ENCODE measurements at places on chromosomes 6 and 20. TPM values are rescaled to one million over a fixed set of nuclear protein-coding genes. Genes with fewer than 3 reads are reported as not detected.

The ATRN gene
- 33.9 TPM for total RNA-seq

The SUMO4 gene
- total RNA-seq: 6.3 TPM

The SPINT3 gene
- not detected for total RNA-seq

GRCh38 chr6:162964488-162965140, 236.8 kb downstream of the PACRG start:
- peak; percentile 96 for DNase-seq

- DNase-seq: peak; percentile 76
Observed at GRCh38 chr6:35691027-35691824, 2.5 kb upstream of the FKBP5 start.

The JPH2 gene
- total RNA-seq: 9.7 TPM

DNA sequence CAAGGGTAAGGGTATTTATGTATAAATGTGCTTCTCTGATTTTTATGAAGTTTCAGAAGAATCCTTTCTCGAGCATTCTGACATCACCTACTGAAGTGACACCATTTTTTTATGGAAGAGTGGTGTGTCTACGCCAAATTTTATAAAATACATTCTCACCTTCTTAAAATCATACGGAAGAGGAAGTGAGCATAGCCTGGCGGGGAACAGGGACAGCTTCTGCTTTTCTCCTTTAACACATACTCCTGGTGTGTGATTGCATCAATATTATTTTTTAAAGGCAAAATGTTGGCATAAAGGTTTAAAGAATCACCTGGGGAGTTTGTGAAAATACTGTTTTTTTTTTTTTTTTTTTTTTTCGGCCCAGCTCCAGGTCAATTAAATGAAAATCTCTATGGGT, 733.6 kb upstream of the MAN1A1 start:
- no peak for DNase-seq

- no peak for DNase-seq
Observed at GRCh38 chr20:38927902-38928578, 1.8 kb downstream of the FAM83D start.

DNA sequence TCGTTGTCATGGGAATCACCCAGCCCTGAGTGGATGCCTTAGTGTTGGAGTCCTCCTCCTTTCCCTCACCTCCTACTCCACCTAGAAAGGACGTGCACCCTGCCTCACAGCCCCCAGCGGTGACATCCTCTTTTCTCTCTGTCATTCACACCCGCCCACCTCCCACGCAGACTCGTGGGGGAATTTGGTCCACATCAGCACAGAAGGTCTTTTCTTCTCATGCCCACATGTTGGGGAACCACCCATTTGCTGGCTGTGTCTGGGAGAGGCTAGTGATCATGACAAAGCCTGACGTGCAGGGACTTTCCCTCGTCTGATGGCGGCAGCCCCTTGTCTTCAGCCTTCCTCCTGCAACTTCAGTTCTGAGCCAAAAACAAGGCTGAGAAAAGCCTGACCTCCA, 96.0 kb upstream of the CNKSR3 start:
- DNase-seq: no peak

DNA sequence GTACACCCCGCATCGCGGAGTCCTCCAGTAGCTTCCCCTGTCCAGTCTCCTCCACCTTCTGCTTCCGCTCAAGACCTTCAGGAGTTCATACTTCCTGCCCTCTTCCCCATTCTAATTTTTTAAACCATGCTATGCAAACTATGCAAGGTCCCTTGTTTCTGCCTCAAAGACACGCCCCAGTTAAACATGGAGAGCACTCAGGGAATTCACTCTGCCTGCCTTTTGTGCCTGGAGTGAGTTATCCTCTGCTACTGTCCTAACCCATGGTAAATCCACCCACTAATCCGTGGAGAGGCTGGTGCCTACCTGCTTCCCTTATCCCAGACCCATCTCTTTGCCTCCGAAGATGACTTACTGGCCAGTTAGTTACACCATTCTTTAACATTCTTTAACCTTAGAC, 473.7 kb upstream of the JARID2 start:
- DNase-seq: no peak

- peak; percentile 23 for DNase-seq
Observed at GRCh38 chr6:5078121-5078669, 6.9 kb upstream of the PPP1R3G start.

- no peak for DNase-seq
Observed at GRCh38 chr6:41651246-41651961, 13.1 kb downstream of the MDFI start.

DNA sequence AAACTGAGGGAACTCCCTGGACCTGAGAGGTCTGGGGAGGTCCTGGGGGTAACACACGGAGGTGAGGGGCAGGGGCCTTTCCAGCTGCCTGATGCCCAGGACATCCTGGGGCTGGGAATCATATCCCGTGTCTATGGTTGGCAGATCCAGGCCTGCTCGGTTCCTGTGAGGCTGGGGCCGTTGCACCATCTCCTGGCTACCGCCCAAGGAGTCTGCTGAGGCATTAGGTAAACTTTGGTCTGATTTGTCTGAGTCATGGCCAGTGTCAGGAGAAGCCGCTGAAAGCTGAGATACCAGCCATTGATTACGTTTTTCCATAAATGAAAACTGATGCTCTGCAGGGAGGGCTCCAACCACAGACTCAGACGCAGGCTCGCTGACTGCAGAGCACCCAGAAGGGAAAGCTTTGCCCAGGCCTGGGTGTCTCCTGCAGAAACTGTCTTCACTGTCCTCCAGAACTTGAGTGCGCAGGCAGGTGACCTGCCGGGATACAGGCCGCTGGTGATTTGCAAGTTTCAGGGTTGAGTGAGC, 14.2 kb downstream of the TRAF3IP2 start:
- DNase-seq: peak; percentile 100

The CFAP61 gene
- not detected for total RNA-seq

- DNase-seq: peak; percentile 84
Observed at GRCh38 chr20:15703171-15703911, 869.9 kb downstream of the KIF16B start.

GRCh38 chr20:8608470-8608869, 460.4 kb upstream of the PLCB4 start:
- peak; percentile 39 for DNase-seq

- no peak for DNase-seq
Observed at GRCh38 chr6:114281496-114281895, 61.3 kb downstream of the HS3ST5 start.

DNA sequence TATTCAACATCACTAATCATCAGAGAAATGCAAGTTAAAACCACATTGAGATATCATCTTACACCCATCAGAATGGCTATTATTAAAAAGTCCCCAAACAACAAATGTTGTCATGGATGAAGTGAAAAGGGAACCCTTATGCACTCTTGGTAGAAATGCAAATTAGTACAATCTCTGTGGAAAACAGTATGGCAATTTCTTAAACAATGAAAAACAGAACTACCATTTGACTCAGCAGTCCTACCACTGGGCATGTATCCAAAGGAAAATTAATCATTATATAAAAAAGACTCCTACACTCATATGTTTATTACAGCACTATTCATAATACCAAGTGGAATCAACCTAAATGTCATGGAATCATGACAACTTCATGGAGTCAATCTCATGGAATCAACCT, 611.3 kb upstream of the GJE1 start:
- peak; percentile 3 for DNase-seq

The SLX4IP gene
- 3.7 TPM for total RNA-seq

DNA sequence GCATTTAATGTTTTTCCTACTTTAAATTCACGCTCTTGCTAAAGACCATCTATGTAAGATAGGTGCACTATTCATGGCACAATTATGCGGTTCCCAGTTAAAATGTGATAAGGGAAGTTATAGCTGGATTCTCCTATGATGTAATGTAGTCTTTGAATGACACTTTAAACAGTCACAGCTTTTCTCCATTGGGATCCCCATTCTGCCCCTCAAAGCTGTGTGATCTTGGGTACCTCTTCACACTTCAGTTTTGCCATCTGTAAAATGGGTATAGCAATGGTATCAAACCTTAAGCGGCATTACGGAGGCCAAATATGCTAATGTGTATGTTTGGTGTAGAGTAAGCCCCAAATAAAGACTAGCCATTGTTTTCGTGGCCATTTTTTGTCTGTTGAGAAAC, 64.7 kb upstream of the ZNF217 start:
- DNase-seq: no peak

DNA sequence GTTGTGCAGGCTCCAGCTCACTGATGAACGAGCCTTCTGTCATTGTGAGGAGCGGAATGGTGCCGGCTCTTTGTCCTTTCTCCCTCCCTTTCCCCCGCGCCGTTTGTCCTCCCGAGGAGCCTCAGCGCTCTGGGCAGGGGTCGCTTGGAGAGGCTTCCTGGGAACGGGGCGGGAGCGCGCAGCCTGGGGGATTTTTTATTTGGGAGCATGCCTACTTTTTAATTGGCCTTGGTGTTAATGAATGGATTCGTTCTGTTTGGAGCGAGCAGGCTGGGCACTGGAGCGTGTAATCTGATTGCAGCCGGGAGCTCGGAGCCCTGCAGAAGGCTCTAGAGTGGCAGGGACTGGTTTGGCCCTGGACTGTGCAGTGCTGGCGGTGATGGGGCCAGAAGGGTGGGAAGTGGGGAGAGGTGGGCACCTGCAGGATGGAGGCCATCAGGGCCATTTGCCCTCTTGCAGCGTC, 118.8 kb downstream of the CDH4 start:
- DNase-seq: no peak
